ENCODE measurements at places on chromosomes 7 and 10. TPM values are rescaled to one million over a fixed set of nuclear protein-coding genes. Genes with fewer than 3 reads are reported as not detected.

The H2BK1 gene
- total RNA-seq: not detected

The LRRTM3 gene
- total RNA-seq: not detected

The GRM3 gene
- total RNA-seq: not detected

The ACSM6 gene
- not detected for total RNA-seq

The LRIT2 gene
- not detected for total RNA-seq

The PVRIG gene
- not detected for total RNA-seq

The IDI2 gene
- total RNA-seq: 0.18 TPM

The METTL2B gene
- 24.6 TPM for total RNA-seq

The APBB1IP gene
- 19.6 TPM for total RNA-seq

The CCZ1B gene
- 12.8 TPM for total RNA-seq

The LAMB1 gene
- 55.9 TPM for total RNA-seq

GRCh38 chr7:117385363-117386109 lies 41.8 kb downstream of the ASZ1 start:
- no peaks in the 10 kb centered on the region for H3K27me3 ChIP-seq
- no peak overlapping the region for H3K27ac ChIP-seq
- no peaks in the 10 kb centered on the region for H3K36me3 ChIP-seq

- no peaks in the 10 kb centered on the region for H3K27me3 ChIP-seq
- H3K4me3 ChIP-seq: no peak overlapping the region
- no peak for DNase-seq
- no peaks in the 10 kb centered on the region for H3K36me3 ChIP-seq
Measured at GRCh38 chr7:142409471-142409870, 151.6 kb upstream of the PRSS58 start.

GRCh38 chr10:87656431-87657072 lies 3.1 kb upstream of the PAPSS2 start:
- H3K27ac ChIP-seq: no peak overlapping the region
- no peaks in the 10 kb centered on the region for H3K4me1 ChIP-seq

GRCh38 chr10:74672430-74673165 lies 153.8 kb upstream of the KAT6B start:
- no peak for DNase-seq
- no peaks in the 10 kb centered on the region for H3K36me3 ChIP-seq
- peak overlapping the region; percentile 8 for H3K27ac ChIP-seq
- H3K4me3 ChIP-seq: no peak overlapping the region
- no peaks in the 10 kb centered on the region for H3K27me3 ChIP-seq
- no peaks in the 10 kb centered on the region for H3K4me1 ChIP-seq

GRCh38 chr7:73968487-73968886 lies 59.5 kb upstream of the ELN start:
- H3K27me3 ChIP-seq: no peaks in the 10 kb centered on the region
- H3K36me3 ChIP-seq: no peaks in the 10 kb centered on the region
- no peak overlapping the region for H3K4me3 ChIP-seq

DNA sequence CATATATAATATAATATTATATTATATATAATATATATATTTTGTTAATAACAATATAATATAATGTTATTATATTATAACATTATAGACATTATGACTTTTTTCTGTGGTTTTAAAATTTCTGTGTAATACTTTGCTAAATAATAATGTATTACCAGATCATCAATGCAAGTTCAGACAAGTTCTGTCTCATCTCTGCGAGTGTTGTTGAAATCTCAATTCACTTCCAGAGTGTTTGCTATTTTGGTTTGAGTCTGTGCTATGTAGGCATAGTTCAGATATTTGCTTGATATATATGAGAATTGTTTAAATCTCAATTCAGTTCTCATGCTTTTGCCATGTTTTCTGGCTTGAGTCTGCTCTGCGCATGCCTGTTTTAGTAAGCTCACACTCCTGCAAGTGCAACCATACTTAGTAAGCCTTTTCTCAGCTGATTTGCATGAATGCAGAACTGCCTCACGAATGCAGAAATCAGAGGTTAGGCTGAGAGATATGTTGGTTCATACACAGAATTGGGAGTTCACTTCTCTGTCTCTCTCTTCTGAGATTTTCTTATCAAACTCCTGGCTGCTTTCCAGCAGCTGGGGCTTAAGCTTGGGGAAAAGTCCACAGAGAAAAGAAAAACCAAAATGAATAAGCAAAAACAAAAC lies 830.2 kb upstream of the SORCS1 start:
- H3K27ac ChIP-seq: no peak overlapping the region
- no peaks in the 10 kb centered on the region for H3K36me3 ChIP-seq
- no peaks in the 10 kb centered on the region for H3K4me1 ChIP-seq
- no peaks in the 10 kb centered on the region for H3K27me3 ChIP-seq
- no peak overlapping the region for H3K4me3 ChIP-seq

GRCh38 chr7:28180031-28180363 lies 598 bp downstream of the JAZF1 start:
- no peaks in the 10 kb centered on the region for H3K27me3 ChIP-seq
- H3K4me1 ChIP-seq: peaks cover 37% of the 10 kb centered on the region
- peak overlapping the region; percentile 91 for H3K27ac ChIP-seq
- peak overlapping the region; percentile 96 for H3K4me3 ChIP-seq
- DNase-seq: no peak
- H3K36me3 ChIP-seq: no peaks in the 10 kb centered on the region

- H3K4me1 ChIP-seq: no peaks in the 10 kb centered on the region
- no peaks in the 10 kb centered on the region for H3K27me3 ChIP-seq
- DNase-seq: no peak
- H3K36me3 ChIP-seq: no peaks in the 10 kb centered on the region
- H3K4me3 ChIP-seq: no peak overlapping the region
Measured at GRCh38 chr7:41280491-41280890, 422.4 kb downstream of the INHBA start.

GRCh38 chr10:105148456-105148855 lies 507.4 kb downstream of the SORCS3 start:
- H3K4me3 ChIP-seq: no peak overlapping the region
- no peaks in the 10 kb centered on the region for H3K27me3 ChIP-seq
- no peaks in the 10 kb centered on the region for H3K4me1 ChIP-seq
- no peaks in the 10 kb centered on the region for H3K36me3 ChIP-seq
- DNase-seq: no peak

GRCh38 chr10:15814565-15814964 lies 45.7 kb downstream of the MINDY3 start:
- no peaks in the 10 kb centered on the region for H3K27me3 ChIP-seq
- H3K4me1 ChIP-seq: peaks cover 4% of the 10 kb centered on the region
- H3K4me3 ChIP-seq: no peak overlapping the region
- H3K36me3 ChIP-seq: no peaks in the 10 kb centered on the region
- H3K27ac ChIP-seq: no peak overlapping the region

- no peak for DNase-seq
- H3K27ac ChIP-seq: no peak overlapping the region
- H3K4me1 ChIP-seq: no peaks in the 10 kb centered on the region
- no peak overlapping the region for H3K4me3 ChIP-seq
Measured at GRCh38 chr10:56028298-56029132, 332.5 kb downstream of the ZWINT start.

DNA sequence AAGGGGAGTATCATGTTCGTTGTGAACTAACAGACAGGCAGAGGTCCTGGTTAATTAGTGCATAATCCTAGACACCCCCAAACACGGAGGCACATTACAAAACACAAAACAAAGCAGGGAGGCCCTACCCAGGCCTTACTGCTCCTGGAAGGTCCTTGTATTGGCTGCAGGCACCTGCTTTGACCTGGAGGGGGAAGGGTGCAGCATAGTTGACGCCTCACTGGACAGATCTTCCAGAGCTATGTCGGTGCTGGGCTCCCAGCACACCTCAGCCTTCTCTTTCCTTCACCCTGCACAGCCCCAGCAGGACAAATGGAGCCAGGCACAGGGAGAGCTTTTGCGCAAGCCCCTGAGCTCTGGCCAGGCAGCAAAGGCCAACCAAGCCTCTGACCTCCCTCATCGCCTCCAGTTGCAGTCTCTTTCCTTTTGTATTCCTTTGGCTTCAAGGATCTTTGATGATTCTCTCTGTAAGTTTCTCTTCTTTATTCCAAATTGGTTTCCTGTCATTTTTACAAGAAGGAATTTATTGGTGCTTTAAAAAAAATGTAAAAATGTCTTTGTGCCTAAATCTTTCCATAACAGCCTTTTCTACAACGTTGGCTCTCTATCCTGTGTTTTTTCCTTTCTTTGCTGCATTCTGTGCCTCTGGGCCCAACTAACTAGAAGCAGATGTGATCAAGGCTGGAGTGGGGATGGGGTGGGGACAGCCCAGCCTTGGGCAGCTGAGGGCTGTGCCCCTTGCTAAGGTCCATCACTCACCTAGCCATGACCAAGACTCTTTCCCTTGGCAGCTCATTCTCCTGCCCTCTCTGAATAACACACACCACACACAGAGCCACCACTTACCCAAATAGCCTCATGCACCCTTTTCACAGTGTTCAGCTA lies 317.1 kb upstream of the NPVF start:
- H3K36me3 ChIP-seq: no peaks in the 10 kb centered on the region
- no peaks in the 10 kb centered on the region for H3K4me1 ChIP-seq
- H3K4me3 ChIP-seq: no peak overlapping the region
- no peaks in the 10 kb centered on the region for H3K27me3 ChIP-seq

GRCh38 chr10:128869101-128869749 lies 597.8 kb upstream of the MGMT start:
- peaks cover 8% of the 10 kb centered on the region for H3K4me1 ChIP-seq
- no peak for DNase-seq
- no peaks in the 10 kb centered on the region for H3K36me3 ChIP-seq
- H3K4me3 ChIP-seq: no peak overlapping the region

GRCh38 chr7:28488061-28488791 lies 75.9 kb downstream of the CREB5 start:
- H3K27ac ChIP-seq: no peak overlapping the region
- no peaks in the 10 kb centered on the region for H3K27me3 ChIP-seq
- no peaks in the 10 kb centered on the region for H3K4me1 ChIP-seq
- DNase-seq: no peak
- H3K4me3 ChIP-seq: no peak overlapping the region

DNA sequence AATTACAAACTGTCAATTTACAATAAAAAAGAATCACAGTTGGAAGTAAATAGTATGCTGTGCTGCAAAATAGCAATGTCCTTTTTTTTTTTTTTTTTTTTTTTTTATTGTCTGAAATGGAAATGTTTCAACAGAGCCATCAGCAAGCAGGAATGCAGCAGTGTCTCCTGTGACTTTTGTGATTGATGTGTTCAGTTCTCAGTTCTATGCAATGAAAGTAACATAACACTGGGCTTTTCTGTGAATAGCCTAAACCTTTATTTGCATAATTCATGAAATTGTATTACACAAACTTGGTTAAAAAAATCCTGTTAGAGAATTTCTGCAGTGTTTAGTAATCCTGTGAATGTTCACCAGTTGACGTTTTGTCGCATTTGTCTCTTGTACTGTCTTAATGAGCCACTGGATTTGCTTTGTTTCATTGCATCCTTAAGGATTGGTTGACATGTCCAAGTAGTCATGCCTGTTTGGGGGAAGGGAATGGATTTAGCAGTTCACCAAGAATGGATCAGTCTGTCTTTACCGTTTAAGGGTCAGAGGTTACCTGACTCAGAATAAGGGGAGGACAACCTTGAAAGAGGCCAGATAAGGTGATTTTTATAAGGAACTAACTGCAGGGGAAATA lies 192.7 kb downstream of the MLLT10 start:
- DNase-seq: no peak
- no peak overlapping the region for H3K4me3 ChIP-seq
- no peak overlapping the region for H3K27ac ChIP-seq
- peaks cover 20% of the 10 kb centered on the region for H3K36me3 ChIP-seq
- no peaks in the 10 kb centered on the region for H3K27me3 ChIP-seq
- peaks cover 18% of the 10 kb centered on the region for H3K4me1 ChIP-seq

DNA sequence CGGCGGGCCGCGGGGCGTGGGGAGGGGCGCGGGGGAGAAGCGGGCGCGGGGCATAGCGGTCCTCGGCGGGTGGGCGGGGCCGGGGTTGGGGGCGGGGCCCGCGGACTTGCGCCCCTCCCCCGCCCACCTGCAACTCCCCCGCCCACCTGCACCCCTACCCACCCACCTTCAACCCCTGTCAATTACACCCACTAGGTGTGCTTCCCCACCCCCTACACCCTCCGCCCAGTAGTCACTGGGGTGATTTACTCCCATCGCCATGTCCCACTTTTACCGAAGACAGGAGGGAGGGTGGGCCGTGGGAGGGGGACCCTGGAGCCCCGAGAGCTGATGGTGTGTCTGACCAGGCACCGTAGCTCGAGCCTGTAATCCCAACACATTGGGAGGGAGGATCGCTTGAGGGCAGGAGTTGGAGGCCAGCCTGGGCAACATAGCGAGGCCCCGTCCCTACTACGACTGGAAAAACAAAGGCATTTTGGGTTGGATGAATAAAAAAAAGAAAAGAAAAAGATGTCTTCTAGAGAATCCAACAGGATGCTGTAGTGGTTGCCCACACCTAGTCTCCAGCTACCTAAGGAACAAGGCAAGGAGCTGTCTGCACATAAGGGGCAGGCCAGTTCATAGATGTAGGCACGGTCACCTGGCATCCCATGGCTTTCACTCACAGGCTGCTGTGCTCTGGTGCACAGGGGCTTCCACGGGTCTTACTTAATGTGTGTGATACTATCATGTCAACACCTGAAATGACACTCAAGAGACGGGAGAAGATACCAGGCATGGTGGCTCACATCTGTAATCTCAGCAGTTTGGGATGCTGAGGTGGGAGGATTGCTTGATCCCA lies 761 bp downstream of the KCTD7 start:
- peak overlapping the region; percentile 93 for H3K27ac ChIP-seq
- H3K4me3 ChIP-seq: peak overlapping the region; percentile 94
- no peak for DNase-seq
- H3K27me3 ChIP-seq: no peaks in the 10 kb centered on the region
- H3K36me3 ChIP-seq: peaks cover 14% of the 10 kb centered on the region

GRCh38 chr10:22659866-22660265 lies 54.5 kb downstream of the PIP4K2A start:
- no peaks in the 10 kb centered on the region for H3K36me3 ChIP-seq
- no peak overlapping the region for H3K4me3 ChIP-seq
- H3K4me1 ChIP-seq: peaks cover 12% of the 10 kb centered on the region
- no peaks in the 10 kb centered on the region for H3K27me3 ChIP-seq

- no peak for DNase-seq
- no peak overlapping the region for H3K27ac ChIP-seq
- H3K4me3 ChIP-seq: no peak overlapping the region
- no peaks in the 10 kb centered on the region for H3K4me1 ChIP-seq
Measured at GRCh38 chr7:80324032-80324431, 187.8 kb downstream of the GNAT3 start.

GRCh38 chr10:121326905-121327304 lies 271.3 kb downstream of the FGFR2 start:
- no peaks in the 10 kb centered on the region for H3K4me1 ChIP-seq
- no peak for DNase-seq
- H3K4me3 ChIP-seq: no peak overlapping the region
- H3K36me3 ChIP-seq: no peaks in the 10 kb centered on the region
- no peaks in the 10 kb centered on the region for H3K27me3 ChIP-seq
- no peak overlapping the region for H3K27ac ChIP-seq

GRCh38 chr10:11237571-11237970 lies 219.9 kb downstream of the CELF2 start:
- H3K27me3 ChIP-seq: no peaks in the 10 kb centered on the region
- DNase-seq: no peak
- no peak overlapping the region for H3K27ac ChIP-seq

All from heart left ventricle (tissue), 16 donors.